ENCODE measurements at places on chromosomes 7 and 10.

- no peak for DNase-seq
These were observed 63.9 kb upstream of the CACNA2D1 start for GRCh38 chr7:82507365-82507975.

DNA sequence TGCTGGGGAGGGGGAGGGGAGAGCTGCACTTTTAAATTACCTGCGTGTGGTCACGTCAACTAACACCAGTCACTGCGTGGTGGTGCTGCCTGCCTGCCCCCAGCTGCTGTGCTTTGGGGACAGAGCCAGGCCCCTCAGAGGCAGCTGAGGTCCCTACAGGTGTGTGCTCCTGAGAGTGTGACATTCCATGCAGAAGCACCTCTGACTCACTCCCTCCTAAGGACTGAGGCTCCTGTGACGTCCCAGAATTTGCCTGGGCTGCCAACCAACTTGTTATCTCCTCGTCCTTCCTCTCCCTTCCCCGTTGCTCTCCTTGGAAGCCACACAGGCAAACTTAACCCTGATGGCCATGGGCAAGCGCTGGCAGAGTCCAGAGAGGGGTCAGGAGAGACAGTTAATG is 563.0 kb downstream of the PARD3 start:
- DNase-seq, result no peak

DNA sequence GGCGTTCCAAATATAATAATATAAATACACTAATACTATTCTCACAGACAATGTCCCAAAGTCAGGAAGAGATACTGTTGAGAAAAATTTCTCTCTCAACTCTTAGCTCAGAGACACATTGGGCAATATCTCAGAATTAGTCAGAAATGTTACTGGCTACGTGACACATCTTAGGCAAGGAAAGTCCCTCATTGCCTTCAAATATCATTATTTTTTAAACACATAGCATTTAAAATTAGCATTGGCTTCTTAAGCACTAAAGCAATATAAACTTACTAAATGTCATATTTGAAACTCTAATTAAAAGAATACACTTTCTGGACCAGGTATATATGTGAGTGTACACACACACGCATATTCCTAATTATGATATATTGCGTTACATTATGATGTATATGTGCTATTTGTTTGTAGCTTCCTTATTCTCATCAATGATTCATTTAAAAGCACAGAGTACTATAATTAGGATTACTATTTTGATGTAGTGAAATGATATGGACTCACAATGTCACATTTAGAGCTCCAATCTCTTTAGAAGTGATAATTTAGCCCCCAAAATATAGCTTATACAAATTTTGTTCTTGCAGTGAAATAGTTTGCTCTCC is 255.8 kb downstream of the TWIST1 start:
- DNase-seq, result no peak

DNA sequence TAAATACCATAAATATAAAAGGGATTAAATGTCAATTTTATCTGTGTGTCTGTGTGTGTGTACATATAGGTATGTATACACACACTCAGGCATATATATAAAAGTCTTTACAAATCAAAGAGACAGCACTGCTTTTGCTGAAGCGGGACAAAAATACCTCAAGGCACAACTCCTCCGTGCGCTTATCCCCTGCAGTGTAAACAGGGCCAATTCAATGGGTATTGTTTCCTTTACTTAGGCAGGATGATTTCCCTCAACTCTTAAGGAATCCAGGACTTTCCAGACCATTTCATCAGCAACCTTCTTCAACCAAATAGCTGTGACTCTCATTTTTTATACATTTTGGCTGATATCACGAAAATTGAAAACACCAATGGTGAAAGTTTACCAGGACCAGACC is 227.7 kb downstream of the CRPPA start:
- DNase-seq, result no peak

DNA sequence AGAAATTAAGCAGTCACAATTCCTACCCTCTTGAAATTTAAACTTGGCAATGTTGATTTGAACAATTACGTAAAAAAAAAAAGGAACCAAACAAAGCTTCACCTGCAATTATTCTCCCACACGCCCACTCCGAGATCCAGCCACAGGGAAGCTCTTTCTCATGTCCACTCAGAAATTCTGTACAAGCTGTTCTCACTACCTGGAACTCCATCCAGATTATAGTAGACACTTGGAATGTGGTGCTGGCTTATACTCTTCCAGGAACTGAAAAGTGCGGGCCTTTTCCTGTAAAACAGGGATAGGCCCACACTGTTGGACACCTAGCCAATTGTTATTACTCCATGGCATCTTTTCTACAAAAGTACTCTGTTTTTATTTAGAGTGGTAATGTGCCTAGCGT is 20.3 kb upstream of the TOMM7 start:
- DNase-seq, result no peak

GRCh38 chr7:51268859-51269258 is 47.8 kb downstream of the COBL start:
- no peak for DNase-seq

GRCh38 chr7:155360495-155361345 is 63.0 kb downstream of the INSIG1 start:
- DNase-seq, result no peak

DNA sequence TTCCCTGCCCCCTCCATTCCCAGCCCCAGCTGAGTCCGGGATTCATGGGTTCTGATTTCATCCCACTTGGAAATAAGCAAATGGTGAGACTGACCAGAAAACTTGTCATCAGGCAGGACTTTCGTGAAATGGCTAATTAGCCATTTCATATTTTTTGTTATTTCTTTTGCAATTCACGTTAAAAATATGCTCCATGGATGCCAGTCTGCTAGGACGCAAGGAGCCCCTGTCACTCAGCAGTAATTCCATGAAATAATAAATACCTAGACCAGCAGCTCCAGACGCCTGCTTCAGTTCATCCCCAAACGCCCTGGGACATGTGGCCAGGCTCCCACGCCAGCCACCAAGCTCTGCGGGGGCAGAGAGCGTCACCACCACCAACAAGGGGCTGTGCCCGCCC is 111.0 kb downstream of the TRIL start:
- DNase-seq, result no peak

GRCh38 chr10:95168694-95169093 is 25.3 kb upstream of the ACSM6 start:
- DNase-seq, result no peak

- DNase-seq, result peak; percentile 31
These were observed 414.0 kb upstream of the MKI67 start for GRCh38 chr10:128540128-128540762.

DNA sequence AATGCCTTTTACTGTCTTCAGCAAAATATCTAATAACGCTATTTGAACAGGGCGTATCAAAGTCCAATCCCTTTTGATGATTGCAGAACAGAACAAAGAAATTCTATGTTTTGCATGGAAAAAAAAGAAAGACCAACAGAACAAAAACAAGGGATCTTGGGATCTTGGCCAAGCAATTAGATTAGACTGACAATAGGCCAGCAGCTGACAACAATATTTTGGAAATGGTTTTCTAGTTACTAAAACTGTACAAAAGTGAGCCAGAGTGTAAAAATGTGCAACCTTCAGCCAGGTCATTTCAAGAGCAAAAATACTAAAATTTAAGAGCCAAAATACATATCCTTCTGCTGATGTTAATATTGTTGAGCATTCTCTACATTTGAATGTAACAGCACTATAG is 716.5 kb upstream of the KCND2 start:
- DNase-seq, result no peak

- DNase-seq, result peak; percentile 45
These were observed 84.0 kb upstream of the SMNDC1 start for GRCh38 chr10:110388687-110389052.

- no peak for DNase-seq
These were observed 111.4 kb downstream of the SRPK2 start for GRCh38 chr7:105277341-105277740.

DNA sequence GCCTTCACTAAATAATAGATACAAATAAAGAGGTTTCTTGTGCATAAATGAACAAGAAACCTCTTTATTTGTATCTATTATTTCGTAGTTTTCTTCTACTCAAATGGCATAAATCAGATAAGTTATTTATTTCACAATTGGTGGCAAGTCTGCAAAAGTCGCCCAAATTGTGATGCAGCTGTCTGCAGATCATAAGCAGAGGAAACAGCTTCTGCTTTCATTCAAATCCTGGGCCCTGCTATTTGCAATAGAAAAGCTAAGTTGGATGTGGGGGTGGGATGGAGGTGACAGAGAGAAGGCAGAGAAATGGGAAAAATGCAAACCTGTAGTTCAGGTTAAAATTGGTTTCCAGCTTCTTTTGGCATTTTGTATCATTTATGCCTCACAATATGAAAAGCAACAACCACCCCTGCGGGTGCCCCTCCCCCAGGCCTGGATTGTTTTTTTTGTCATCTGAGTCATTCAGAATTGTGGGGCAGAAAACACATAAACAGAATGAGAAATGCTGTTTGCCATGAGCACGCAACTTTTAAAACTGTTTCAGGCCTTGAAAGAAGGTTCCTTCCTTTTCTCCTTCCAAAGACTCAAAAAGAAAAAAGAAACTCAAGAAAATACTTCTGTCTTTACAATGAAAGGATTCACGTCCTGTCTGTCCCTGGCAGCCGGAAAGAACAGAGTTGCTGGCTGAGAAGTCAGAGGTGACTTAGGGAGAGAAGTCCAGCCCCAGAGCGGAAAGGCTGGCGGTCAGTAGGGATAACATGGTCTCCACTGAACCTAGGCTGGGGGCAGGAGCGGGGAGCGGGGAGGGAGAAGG is 132.9 kb downstream of the BAMBI start:
- DNase-seq, result no peak

- no peak for DNase-seq
These were observed 114.0 kb upstream of the HGF start for GRCh38 chr7:81883801-81884393.

GRCh38 chr10:31030260-31030659 is 1.4 kb downstream of the ZNF438 start:
- DNase-seq, result no peak

DNA sequence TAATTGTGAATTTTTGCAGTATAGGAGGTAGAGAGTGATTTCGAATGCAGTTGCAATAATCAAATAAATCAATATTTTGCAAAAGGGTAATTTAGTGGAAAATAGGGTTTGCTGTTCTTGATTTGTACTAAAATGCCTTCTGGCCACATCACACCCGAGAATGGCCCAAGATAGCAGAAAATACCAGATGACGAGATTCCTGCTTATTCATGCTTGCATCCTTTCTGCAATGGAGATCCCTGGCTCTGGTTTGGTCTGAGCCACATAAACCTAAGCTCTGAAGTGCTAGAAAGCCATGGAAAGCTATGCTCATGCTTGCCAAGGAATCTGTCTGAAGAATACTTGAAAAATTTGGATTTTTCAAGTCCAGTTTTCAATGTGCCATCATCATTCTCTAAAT is 634.2 kb upstream of the COBL start:
- DNase-seq, result peak; percentile 16

DNA sequence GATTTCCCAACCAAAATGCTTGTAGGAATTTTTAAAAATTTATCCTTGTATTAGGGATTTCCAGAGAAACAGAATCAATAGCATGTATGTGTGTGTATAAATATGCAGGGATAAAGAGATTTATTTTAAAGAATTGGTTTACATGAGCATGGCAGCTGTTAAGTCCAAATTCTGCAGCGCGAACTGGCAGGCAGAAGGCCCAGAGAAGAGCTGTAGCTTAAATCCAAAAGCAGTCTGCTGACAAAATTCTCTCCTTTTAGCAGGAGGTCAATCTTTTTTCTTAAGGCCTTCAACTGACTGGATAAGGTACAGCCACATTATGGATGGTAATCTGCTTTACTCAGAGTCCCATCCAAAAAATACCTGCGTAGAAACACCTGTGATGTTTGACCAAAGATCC is 42.0 kb downstream of the PRR15 start:
- DNase-seq, result no peak

GRCh38 chr7:5591278-5591874 is 167.7 kb upstream of the TNRC18 start:
- no peak for DNase-seq

DNA sequence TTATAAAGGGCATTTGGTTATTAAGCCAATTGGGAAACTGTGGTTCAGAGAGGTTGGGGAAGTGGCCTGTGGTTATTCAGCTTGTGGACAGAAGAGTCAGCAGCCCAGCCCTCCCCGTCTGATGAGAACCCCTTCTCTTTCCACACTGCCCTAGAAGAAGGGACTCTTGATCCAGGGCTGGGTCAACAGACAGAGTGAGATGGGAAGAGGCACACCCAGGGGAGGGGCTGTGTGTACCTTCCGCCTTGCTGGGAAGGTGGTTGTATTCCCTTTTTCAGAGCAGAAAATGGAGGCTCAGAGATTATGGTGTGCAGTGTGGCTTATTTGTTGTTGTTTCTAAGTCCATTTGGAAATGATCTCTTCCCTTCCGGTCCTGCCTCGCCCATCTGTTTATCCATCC is 103.4 kb downstream of the GRK5 start:
- DNase-seq, result no peak

DNA sequence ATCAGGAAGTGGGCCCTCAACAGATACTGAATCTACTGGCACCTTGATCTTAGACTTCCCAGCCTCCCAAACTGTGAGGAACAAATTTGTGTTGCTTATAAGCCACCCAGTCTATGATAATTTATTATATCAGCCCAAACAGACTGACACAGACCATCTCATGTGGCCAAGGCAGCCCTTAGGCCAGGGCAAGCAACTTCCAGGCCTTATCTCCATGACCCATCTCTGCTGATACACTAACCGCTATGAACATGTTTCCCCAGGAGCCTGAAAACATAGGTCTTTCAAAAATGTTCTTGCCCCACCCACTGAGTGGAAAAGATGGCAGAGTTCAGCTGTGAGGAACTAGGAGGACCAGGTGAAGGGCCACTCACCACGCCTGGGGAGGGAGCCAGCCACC is 3.2 kb upstream of the BLOC1S2 start:
- no peak for DNase-seq

GRCh38 chr7:34851431-34851830 is 185.9 kb downstream of the DPY19L1 start:
- DNase-seq, result no peak

DNA sequence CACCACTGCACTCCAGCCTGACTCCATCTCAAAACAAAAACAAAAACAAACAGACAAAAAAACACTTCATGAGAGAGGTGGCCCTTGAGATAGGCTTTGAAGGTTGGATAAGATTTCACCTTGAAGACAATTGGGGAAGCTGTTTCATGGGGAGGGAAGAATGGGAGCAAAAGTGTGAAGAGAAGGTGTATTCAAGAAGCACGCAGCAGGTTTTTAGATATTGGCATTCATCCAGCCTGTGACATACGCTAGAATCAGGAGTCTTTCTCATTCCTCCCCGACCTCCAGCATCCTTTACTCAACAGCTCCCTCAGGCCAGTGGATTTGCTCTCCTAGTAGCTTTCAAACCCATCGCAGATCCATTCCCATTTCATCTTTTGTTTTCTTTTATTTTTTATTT is 116.3 kb upstream of the FAM171A1 start:
- no peak for DNase-seq

GRCh38 chr10:69662173-69662877 is 32.3 kb downstream of the FAM241B start:
- peak; percentile 35 for DNase-seq

DNA sequence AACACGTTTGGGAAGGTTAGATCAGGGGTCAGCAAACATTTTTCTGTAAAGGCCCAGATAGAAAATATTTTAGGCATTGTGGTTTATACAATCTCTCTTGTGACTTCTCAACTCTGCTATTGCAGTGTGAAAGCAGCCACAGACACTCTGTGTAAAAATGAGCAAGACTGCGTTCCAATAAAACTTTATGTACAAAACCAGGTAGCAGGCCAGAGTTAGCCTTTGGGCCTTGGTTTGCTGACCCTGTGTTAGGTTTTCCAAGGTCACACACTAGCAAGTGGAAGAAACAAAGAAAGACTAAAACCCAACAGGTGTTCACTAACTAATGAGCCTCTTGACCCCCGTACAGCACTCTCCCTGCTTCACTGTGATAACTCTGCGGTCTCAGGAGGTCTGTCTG is 14.9 kb upstream of the PAXIP1 start:
- DNase-seq, result no peak

All from BE2C (cell line).